ENCODE measurements at places on chromosomes 1 and 21.
A peak's percentile ranks its signal among the peaks of the same experiment; 100 is the strongest.

- no peak for DNase-seq
Observed at GRCh38 chr1:10178597-10179405, 31.6 kb upstream of the KIF1B start.

- DNase-seq, result peak; percentile 43
Observed at GRCh38 chr1:119713039-119713748, 1.5 kb downstream of the PHGDH start.

DNA sequence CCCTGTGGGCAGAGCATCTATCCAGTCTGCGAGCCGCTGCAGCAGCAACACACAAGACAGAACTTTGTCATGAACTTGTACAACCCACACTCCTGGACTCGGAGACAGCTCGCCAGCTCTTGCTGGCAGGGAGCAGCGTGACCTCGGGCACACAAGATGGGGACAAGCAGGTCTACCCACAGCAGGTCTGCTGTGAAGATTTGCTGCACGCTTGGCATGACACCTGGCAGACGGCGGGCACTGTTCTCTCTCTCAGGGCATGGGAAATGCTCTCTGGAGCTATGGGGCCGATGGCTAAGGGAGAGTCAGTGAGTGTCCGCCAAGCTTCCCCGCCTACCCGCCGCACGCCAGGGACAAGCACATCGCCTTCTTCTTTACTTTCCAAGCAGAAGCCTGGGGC is 90.0 kb downstream of the STUM start:
- no peak for DNase-seq

GRCh38 chr1:244862354-244862698 is 2.0 kb downstream of the HNRNPU start:
- DNase-seq, result no peak

GRCh38 chr1:27556435-27556780 is 47.5 kb downstream of the AHDC1 start:
- no peak for DNase-seq

GRCh38 chr1:246727594-246727993 is 3.4 kb downstream of the SCCPDH start:
- no peak for DNase-seq

DNA sequence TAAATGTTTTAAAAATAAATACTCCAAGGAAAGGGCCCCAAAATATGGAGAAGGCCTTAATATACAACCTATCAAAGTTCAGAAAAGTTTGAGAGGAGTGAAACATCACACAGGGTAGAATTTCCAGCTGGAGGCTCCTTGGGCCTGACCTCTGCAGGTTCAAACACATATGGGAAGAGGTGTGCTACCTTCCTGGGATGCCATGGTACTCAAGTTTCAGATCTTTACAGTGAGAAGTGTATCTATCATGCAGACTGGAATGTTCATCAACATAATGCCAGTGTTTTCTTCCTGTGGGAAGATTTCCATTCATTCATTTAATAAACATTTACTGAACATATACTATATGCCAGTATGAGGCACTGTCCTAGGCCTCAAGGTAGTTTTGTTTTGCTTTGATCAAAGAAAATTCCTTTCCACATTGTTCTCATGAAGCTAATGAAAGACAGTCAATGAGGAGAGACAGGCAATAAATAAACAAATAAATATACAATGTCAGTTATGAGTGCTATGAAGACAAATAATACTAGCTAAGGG is 14.6 kb upstream of the ADAR start:
- DNase-seq, result no peak

GRCh38 chr1:47205918-47206317 is 16.1 kb upstream of the PDZK1IP1 start:
- no peak for DNase-seq

GRCh38 chr1:244325056-244325758 is 126.5 kb downstream of the ADSS2 start:
- DNase-seq, result no peak

- no peak for DNase-seq
Observed at GRCh38 chr1:47783638-47784496, 213.3 kb downstream of the TRABD2B start.

- DNase-seq, result no peak
Observed at GRCh38 chr1:76106719-76107235, 32.2 kb downstream of the ST6GALNAC3 start.

- no peak for DNase-seq
Observed at GRCh38 chr1:239891621-239892358, 199.9 kb upstream of the FMN2 start.

GRCh38 chr1:116690396-116690848 is 22.9 kb upstream of the IGSF3 start:
- DNase-seq, result no peak

DNA sequence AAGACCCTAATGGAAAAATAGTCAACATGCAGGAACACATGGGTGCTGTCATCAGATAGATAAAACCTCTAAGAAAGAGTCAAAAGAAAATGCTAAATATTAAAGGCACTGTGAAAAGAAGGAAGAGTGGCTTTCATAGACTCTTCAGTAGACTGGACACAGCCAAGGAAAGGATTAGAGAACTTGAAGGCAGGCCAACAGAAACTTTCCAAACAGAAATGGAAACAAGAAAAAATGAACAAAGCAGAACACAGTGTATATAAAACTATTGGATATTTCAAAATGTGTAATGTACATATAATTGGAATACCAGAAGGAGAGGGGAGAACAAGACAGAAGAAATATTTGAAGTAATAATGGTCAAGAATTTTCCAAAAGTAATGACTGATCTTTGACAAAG is 431.9 kb downstream of the MATN1 start:
- no peak for DNase-seq

- no peak for DNase-seq
Observed at GRCh38 chr1:114468710-114469468, 42.1 kb downstream of the TRIM33 start.

GRCh38 chr21:27202301-27202700 is 235.4 kb upstream of the ADAMTS5 start:
- DNase-seq, result no peak

DNA sequence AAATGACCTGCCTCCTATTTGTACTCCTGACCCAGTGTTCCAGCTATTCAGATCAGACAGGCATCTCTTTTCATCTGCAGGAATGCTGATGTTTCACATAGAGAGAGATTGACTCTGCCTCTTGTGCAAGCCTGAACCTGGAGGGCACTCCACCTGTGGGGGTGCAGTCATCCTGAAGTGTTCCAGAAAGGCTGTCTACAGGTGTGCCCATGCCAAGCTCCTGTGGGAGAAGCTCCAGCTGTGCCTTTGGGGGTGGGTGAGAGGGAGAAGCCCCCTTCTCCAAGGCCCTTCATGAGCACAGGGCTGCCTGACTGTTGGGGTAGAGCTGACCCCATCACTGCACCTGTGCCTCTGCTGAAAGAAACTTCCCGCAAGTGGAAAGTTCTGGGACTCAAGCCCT is 22.8 kb downstream of the IFI44 start:
- no peak for DNase-seq

DNA sequence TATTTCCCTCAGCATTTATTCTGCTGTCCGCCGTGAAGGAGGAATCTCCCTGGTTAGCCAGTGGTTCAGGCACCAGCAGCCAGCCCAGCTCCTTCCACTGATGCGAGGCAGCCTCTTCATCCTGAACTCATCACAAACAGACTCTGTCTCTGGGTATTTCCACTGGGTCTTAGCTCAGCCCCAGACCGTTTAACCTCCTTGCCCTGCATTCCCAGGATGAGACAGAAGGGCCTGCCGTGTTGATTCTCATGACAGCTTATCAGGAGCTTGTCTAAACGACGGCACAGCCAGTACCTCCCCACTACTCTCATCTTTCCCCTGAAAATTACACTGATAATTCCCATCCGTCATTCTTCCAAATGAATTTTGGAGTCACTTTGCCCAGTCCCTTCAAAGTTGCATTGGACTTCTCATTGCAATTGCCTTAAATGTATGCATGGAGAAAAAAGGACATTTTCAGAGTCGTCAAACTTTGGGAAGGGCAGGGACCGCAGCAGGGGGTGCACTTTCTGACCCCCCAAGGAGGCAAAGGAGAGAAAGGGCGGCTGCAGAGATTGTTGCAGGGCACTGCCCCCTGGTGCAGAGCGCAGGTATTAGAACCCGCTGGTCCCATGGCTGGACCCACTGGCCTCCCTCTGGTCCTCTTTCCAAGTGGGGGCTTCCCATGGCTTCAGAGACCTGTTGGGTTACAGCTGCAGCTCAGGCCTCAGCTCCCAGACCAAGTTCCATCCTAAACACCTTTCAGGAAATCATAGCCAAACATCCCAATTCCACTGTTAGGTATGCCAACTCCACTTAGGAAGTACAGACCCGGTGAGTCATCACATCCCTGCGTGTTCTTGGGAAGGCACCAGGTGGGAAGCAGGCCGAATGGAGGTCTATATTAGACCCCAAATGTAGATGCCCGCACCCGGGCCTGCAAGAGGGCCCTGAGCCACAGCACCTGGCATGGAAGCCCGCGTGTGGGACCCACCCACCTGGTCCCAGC is 3.7 kb upstream of the MEGF6 start:
- DNase-seq, result peak; percentile 43

- no peak for DNase-seq
Observed at GRCh38 chr1:37999430-38000232, 5.7 kb downstream of the FHL3 start.

DNA sequence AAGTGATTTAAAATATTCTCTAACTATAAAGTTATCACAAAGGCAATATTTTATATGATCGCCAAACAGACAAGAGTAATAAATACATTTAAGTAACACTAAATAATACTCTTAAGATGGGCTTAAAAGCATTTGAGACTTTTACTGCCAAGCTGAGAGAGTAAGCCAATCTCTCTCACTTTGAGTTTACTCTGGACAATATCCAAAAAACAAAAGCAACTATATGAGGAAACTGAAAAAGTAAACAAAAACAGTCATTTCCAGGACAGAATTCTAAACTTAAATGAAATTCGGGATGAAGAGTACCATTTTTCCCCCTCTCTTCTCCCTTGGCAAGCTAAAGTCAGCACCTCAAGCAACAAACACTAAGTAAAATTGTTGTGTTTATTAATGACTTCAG is 173.2 kb downstream of the COP1 start:
- DNase-seq, result no peak

- no peak for DNase-seq
Observed at GRCh38 chr21:44994047-44994694, 54.3 kb downstream of the SLX9 start.

DNA sequence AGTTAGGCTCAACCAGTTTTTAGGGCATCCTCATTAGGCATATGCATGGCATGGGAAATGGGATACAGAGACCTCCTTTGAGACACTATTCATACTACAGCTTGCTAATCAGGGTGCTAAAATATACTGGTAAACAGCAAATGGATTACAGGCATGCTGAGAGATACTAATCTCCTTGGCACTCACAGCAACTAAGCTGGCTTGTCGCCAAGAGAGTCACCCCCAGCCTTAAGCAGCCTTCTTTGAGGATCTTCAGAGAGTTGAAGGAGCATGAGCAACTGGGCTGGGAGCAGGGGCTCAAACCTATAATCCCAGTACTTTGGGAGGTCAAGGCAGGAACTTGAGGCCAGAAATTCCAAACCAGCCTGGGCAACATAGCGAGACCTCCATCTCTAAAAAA is 120.1 kb upstream of the NR5A2 start:
- no peak for DNase-seq

DNA sequence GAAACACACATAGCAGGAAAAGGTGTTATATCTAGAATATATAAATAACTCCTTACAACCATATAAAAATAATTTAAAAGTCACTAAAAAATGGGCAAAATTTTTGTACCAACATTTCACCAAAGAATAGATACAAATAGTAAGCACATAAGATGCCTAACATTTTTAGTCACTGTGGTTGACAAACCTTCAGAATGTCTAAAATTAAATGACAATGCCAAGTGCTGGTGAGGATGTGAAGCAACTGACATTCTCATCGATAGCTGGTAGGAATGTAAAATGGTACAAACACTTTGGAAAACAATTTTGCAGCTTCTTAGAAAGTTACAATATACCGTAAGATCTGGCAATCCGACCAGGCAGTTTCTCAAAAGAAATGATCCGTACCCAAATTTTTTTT is 14.4 kb upstream of the TOMM20 start:
- DNase-seq, result no peak

Measured in HEK293T (cell line).